ENCODE measurements at places on chromosomes 4 and X. TPM values are rescaled to one million over a fixed set of nuclear protein-coding genes. Genes with fewer than 3 reads are reported as not detected.

DNA sequence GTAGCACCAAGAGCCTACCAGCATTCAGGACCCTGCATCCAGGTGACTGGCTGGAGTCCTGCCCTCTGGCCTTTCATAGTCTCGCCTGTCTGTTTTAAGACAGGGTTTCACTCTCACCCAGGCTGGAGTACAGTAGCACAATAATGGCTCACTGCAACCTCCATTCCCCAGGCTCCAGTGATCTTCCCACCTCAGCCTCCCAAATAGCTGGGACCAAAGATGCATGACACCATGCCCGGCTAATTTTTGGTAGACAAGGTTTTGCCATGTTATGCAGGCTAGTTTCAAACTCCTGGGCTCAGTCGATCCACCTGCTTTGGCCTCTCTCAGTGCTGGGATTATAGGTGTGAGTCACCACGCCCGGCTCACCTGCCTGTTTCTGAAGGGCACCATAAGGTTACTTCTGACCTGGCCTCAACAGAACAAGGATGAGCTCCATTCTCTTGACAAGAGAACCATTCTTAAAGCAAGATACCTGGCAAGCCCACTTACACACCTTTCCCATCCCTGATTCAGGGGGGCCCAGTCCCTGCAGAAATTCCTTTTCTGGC is 6.7 kb downstream of the RPS4X start:
- H3K36me3 ChIP-seq: peaks cover 85% of the 10 kb centered on the region
- H3K27ac ChIP-seq: no peak overlapping the region
- H3K4me1 ChIP-seq: peaks cover 13% of the 10 kb centered on the region
- H3K4me3 ChIP-seq: no peak overlapping the region

DNA sequence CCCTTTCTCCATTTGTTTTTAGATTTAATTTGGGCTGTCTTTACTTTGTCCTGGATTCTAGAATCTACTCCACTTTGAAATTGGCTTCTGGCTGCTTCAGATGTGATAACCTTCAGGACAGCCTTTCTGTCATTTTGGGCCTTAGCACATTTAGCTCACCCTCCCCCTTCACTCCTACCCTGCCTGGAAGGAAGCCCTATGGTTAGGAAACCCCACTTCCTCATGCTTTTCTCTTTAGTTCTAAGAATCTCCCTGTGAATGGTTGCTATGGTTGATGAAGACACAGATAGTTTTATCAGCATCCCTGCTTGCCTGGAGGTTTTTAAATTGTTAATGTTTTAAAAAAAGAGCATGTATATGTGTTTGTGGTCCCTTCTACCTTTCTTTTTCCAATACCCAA is 100.7 kb upstream of the PTPN13 start:
- no peak overlapping the region for H3K27ac ChIP-seq
- no peak overlapping the region for H3K4me3 ChIP-seq
- no peaks in the 10 kb centered on the region for H3K4me1 ChIP-seq
- H3K36me3 ChIP-seq: no peaks in the 10 kb centered on the region
- no peak for DNase-seq

GRCh38 chrX:313546-313945 is 5.0 kb downstream of the GTPBP6 start:
- no peaks in the 10 kb centered on the region for H3K4me1 ChIP-seq
- H3K27ac ChIP-seq: no peak overlapping the region
- DNase-seq: no peak
- H3K27me3 ChIP-seq: no peaks in the 10 kb centered on the region
- no peak overlapping the region for H3K4me3 ChIP-seq
- H3K36me3 ChIP-seq: peaks cover 17% of the 10 kb centered on the region

DNA sequence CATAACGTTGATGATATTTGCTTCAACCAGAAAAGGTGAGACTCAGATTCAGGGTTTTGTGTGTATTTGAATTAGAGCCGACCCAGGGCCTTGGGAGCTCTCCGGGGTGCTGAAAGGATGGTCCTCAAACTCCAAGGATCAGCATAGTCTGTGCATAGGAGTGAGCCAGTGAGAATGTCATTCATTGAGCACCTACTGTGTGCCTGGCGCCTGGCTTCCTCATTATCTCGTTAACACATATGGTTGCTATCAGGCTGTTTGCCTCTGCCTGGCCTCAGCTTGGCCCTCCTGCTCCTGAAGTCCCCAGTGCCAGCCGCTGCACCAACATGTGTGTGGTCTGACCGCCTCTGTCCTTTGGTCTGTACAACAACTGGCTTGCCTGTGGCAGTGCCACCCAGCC is 25.1 kb upstream of the JAKMIP1 start:
- H3K27me3 ChIP-seq: no peaks in the 10 kb centered on the region
- no peak overlapping the region for H3K4me3 ChIP-seq
- H3K36me3 ChIP-seq: no peaks in the 10 kb centered on the region
- no peak overlapping the region for H3K27ac ChIP-seq
- H3K4me1 ChIP-seq: no peaks in the 10 kb centered on the region

DNA sequence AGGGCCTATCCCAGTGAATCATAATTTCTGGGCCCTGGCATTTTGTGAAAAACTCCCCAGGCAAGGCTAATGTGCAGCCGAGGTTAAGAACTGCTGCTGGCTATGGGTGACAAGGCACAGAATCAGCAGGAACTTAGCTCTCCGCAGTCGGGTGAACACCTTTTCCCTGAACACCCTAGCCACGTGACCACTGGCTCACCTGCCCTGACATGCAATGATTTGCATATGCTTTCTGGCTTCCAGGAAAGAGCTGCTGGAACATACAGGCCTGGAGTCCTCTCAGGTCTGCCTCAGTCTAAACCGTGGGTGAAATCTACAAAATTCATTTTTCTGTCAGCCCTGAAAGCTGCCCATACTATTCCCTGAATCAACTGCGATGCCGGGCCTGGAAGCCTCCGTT is 56.6 kb downstream of the ZNF827 start:
- H3K4me1 ChIP-seq: no peaks in the 10 kb centered on the region
- no peaks in the 10 kb centered on the region for H3K36me3 ChIP-seq

DNA sequence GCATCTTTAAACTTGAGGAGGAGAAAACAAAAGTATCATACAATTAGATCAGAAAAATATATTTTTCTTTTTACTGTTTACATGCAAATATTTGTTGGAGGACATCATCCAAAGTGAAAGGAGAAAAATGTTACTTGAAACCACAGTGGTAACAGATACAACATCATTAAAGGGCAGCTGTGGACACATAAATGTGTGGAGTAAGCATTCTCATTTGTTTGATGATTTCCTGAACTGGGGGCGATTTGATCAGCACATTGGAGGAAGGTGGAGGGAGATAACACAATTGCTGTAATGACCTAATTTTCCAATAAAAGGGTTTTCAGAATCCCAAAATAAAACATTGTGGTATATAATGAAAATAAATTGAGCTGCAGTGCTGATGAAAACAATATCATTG is 314.5 kb upstream of the HS3ST1 start:
- no peak overlapping the region for H3K27ac ChIP-seq
- H3K4me1 ChIP-seq: peaks cover 2% of the 10 kb centered on the region
- no peaks in the 10 kb centered on the region for H3K36me3 ChIP-seq
- no peak overlapping the region for H3K4me3 ChIP-seq
- no peaks in the 10 kb centered on the region for H3K27me3 ChIP-seq

- H3K4me1 ChIP-seq: no peaks in the 10 kb centered on the region
- H3K27me3 ChIP-seq: no peaks in the 10 kb centered on the region
- no peak overlapping the region for H3K27ac ChIP-seq
These were observed 284.1 kb upstream of the EPHA5 start for GRCh38 chr4:65954416-65954815.

DNA sequence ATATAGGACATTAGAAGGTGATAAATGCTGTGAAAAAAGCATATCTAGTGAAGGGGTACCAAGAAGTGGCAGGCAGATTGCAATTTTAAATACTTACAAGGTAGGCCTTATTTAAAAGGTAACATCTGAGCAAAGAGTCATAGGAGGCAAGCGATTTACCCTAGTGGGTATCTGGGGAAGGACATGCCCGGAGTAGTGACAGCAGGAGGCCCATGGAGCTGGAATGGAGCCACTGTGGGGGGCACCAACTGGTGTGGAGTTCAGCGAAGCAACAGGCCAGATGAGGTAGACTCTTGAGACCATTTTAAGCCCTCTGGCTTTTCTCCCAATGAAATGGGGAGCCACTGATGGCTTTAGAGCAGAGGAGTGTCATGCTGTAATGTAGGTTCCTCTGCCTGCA is 37.3 kb downstream of the SEC24D start:
- H3K4me1 ChIP-seq: no peaks in the 10 kb centered on the region
- DNase-seq: no peak
- H3K27ac ChIP-seq: no peak overlapping the region
- no peak overlapping the region for H3K4me3 ChIP-seq
- H3K27me3 ChIP-seq: no peaks in the 10 kb centered on the region

DNA sequence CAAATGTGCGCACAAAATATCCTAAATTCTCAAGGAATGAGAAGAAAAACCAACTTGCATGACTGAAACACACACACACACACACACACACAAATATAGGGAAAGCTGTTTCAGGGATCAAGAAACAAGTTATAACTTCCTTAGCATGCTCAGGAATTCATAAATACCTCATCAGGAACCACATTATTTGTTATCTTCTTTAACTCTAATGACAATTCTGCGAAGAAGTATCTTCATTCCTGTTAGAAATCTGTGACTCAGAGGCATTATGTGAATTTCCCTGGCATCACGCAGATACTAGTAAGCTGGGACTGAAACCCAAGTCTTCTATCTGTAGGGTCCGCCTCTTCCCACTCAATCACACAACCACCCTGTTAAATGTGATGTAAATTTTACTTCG is 30.3 kb downstream of the TMPRSS11A start:
- H3K27me3 ChIP-seq: no peaks in the 10 kb centered on the region
- no peaks in the 10 kb centered on the region for H3K36me3 ChIP-seq
- DNase-seq: no peak
- H3K4me1 ChIP-seq: no peaks in the 10 kb centered on the region
- no peak overlapping the region for H3K27ac ChIP-seq

DNA sequence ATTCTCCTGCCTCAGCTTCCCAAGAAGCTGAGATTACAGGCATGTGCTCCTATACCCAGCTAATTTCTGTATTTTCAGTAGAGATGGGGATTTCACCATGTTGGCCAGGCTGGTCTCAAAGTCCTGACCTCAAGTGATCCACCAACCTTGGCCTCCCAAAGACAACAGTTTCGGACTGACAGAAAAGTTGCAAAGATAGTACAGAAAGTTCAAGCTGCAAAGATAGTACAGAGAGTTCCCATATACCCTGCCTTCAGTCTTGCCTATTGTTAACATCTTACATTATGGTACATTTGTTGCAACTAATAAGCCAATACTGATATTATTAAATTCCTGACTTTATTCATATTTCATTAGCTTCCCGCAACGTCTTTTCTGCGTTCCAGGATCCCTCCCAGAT is 65.8 kb downstream of the SUPT20HL2 start:
- no peaks in the 10 kb centered on the region for H3K4me1 ChIP-seq
- H3K4me3 ChIP-seq: no peak overlapping the region
- no peak overlapping the region for H3K27ac ChIP-seq
- H3K36me3 ChIP-seq: no peaks in the 10 kb centered on the region
- no peak for DNase-seq
- no peaks in the 10 kb centered on the region for H3K27me3 ChIP-seq

GRCh38 chr4:178003098-178003657 is 560.9 kb upstream of the AGA start:
- no peak overlapping the region for H3K27ac ChIP-seq
- no peaks in the 10 kb centered on the region for H3K27me3 ChIP-seq
- no peak overlapping the region for H3K4me3 ChIP-seq
- no peaks in the 10 kb centered on the region for H3K36me3 ChIP-seq
- H3K4me1 ChIP-seq: no peaks in the 10 kb centered on the region
- no peak for DNase-seq

DNA sequence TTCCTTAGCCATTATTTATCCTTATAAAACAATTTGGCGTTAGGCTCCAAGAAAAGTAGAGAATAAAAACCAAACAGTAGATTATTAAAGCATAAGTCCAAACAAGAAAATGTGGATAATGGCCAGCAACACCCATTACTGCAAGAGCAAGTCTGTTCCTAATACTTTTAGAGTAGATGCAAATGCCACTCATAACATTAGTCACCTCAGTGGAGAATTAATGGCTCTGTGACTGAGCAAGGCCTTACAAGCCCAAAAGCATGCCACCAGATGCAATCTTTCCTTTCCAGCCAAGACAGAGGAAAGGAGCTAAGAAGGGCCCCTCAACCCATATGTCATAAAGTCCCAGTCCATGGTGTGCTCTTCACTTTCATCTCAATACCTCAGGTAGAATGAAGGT is 373.8 kb downstream of the OPHN1 start:
- no peaks in the 10 kb centered on the region for H3K27me3 ChIP-seq
- H3K4me3 ChIP-seq: no peak overlapping the region
- no peak for DNase-seq
- no peak overlapping the region for H3K27ac ChIP-seq
- H3K36me3 ChIP-seq: no peaks in the 10 kb centered on the region

DNA sequence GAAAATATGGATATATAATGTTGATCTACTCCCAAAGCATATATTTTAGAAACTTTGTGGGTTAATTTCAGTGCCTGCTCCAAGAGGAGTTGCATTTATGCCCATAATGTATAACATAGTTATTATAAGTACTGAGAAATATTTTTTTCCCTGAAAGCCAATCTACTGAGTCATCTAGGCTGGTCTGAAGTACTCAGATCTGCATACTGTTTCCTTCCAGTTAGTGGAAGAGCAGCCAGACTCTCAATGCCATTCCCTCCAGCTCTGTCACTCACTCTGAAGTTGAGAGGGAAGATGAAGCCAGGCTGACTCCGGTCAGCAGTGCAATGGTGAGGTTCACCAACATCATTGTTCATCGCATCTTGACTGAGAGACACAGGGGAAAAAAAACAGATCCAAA is 505.1 kb downstream of the PPARGC1A start:
- no peaks in the 10 kb centered on the region for H3K27me3 ChIP-seq
- DNase-seq: no peak
- no peak overlapping the region for H3K27ac ChIP-seq
- H3K4me1 ChIP-seq: no peaks in the 10 kb centered on the region
- no peak overlapping the region for H3K4me3 ChIP-seq

- DNase-seq: no peak
- no peaks in the 10 kb centered on the region for H3K27me3 ChIP-seq
- no peaks in the 10 kb centered on the region for H3K4me1 ChIP-seq
- no peak overlapping the region for H3K27ac ChIP-seq
These were observed 86.0 kb downstream of the MID1IP1 start for GRCh38 chrX:38887222-38887621.

- no peak overlapping the region for H3K27ac ChIP-seq
- no peaks in the 10 kb centered on the region for H3K27me3 ChIP-seq
- no peak overlapping the region for H3K4me3 ChIP-seq
- DNase-seq: no peak
These were observed 359.6 kb upstream of the PITX2 start for GRCh38 chr4:110982486-110982885.

GRCh38 chr4:56112377-56112776 is 163.6 kb downstream of the CEP135 start:
- H3K27me3 ChIP-seq: no peaks in the 10 kb centered on the region
- DNase-seq: no peak
- H3K4me3 ChIP-seq: no peak overlapping the region
- no peak overlapping the region for H3K27ac ChIP-seq
- no peaks in the 10 kb centered on the region for H3K4me1 ChIP-seq

GRCh38 chrX:150569155-150569477 is 695 bp downstream of the MTM1 start:
- no peak for DNase-seq
- peak overlapping the region; percentile 55 for H3K4me3 ChIP-seq
- no peaks in the 10 kb centered on the region for H3K36me3 ChIP-seq
- peaks cover 30% of the 10 kb centered on the region for H3K4me1 ChIP-seq
- H3K27ac ChIP-seq: peak overlapping the region; percentile 89

Gene F11
- total RNA-seq: 2.0 TPM

Gene S100P
- total RNA-seq: not detected

Gene C4orf54
- not detected for total RNA-seq

Gene NHSL2
- 26.5 TPM for total RNA-seq
